ENCODE measurements at places on chromosomes 2 and 18.
A peak's percentile ranks its signal among the peaks of the same experiment; 100 is the strongest.

- no peak for DNase-seq
Measured at GRCh38 chr2:20249170-20249569, 24.2 kb upstream of the SDC1 start.

- DNase-seq, result no peak
Measured at GRCh38 chr2:128746356-128746755, 427.7 kb upstream of the HS6ST1 start.

- DNase-seq, result peak; percentile 60
Measured at GRCh38 chr2:239156516-239157265, 244.1 kb downstream of the HDAC4 start.

DNA sequence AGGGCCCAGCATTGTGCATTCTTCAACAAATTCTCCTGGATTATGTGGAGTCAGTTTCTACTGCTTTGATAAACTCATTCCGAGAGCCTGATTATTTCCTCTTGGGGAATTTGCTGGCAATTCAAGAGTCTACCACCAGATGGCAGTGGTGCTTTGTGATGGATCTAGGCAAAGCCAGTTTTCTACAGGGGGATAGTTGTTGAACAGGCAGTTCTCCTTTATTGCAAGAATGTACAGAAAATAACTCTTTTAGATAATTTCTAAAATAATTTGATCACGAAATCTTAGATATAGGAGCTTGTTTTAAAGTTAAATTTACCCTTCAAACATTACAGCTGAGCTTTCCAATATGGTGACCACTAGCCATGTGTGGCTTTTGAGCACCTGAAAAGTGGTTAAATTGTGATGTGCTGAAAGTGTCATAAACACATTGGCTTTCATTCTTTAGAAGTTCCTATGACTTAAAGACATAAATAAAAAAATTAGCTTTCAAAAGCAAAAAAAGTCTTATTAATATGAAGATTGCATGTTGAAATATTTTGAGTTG lies 66.7 kb upstream of the HAAO start:
- peak; percentile 63 for DNase-seq

DNA sequence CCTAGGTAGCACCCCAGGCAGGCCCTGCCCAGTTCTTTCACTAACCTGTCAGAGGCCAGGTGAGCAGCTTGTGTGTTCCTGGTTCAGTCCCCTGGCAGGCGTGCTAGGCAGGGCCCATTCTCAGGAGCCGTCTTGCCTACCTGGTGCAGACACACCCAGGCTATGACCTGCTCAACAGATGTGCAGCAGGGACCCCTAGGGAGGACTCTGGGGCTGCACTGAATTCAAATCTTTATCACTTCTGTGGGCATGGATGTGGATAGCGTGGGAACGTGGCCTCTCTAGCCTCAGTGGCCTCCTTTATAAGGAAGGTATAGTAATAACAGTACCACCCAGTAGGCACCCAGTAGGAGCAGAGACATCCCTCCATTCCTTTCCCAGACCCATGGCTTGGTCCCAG lies 48.4 kb downstream of the PLEKHB2 start:
- DNase-seq, result no peak

- DNase-seq, result no peak
Measured at GRCh38 chr2:232013701-232014353, 52.3 kb downstream of the DIS3L2 start.

- DNase-seq, result no peak
Measured at GRCh38 chr2:37705191-37705590, 33.7 kb upstream of the CDC42EP3 start.

- DNase-seq, result no peak
Measured at GRCh38 chr2:199862788-199863187, 11.8 kb upstream of the FTCDNL1 start.

- DNase-seq, result no peak
Measured at GRCh38 chr2:42128721-42129486, 40.2 kb upstream of the EML4 start.

DNA sequence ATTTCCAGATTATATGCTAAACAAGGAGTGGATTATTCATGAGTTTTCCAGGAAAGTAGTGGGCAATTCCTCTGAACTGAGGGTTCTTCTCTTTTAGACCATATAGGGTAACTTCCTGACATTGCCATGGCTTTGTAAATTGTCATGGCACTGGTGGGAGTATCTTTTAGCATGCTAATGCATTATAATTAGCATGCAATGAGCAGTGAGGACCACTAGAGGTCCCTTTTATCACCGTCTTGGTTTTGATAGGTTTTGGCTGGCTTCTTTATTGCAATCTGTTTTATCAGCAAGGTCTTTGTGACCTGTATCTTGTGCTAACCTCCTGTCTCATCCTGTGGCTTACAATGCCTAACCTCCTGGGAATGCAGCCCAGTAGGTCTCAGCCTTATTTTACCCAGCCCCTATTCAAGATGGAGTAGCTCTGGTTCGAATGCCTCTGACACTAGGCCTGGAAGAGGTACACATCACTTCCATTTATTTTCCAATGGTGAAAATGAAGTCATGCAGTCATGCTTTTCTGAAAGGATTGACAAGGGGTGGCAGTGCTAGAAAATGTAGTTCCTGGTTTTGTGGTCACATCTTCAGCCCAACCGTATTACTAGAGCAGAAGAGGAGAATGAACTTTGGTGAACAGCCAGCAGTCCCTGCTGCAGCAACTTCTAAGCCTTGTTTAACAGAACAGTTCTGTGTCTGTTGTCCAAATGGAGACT lies 26.6 kb upstream of the ITGA4 start:
- no peak for DNase-seq

GRCh38 chr2:238947920-238948710 lies 100.2 kb downstream of the TWIST2 start:
- DNase-seq, result peak; percentile 81

- DNase-seq, result no peak
Measured at GRCh38 chr2:12008425-12009061, 262.1 kb downstream of the LPIN1 start.

- DNase-seq, result no peak
Measured at GRCh38 chr2:2621855-2622254, 290.8 kb upstream of the MYT1L start.

GRCh38 chr2:55090702-55091101 lies 40.5 kb upstream of the RTN4 start:
- DNase-seq, result no peak

DNA sequence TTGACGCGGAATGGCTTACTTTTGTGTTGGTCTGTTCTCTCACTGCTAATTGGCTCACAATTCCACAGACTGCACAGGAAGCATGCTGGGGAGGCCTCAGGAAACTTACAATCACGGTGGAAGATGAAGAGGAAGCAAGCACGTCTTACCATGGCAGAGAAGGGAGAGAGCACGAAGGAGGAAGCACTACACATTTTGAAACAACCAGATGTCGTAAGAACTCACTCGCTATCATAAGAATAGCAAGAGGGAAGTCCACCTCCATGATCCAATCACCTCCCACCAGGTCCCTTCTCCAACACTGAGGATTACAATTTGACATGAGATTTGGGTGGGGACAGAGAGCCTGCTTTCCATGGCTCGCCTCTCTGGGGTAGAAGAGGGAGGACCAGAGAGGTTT lies 106.2 kb downstream of the KCNF1 start:
- no peak for DNase-seq

DNA sequence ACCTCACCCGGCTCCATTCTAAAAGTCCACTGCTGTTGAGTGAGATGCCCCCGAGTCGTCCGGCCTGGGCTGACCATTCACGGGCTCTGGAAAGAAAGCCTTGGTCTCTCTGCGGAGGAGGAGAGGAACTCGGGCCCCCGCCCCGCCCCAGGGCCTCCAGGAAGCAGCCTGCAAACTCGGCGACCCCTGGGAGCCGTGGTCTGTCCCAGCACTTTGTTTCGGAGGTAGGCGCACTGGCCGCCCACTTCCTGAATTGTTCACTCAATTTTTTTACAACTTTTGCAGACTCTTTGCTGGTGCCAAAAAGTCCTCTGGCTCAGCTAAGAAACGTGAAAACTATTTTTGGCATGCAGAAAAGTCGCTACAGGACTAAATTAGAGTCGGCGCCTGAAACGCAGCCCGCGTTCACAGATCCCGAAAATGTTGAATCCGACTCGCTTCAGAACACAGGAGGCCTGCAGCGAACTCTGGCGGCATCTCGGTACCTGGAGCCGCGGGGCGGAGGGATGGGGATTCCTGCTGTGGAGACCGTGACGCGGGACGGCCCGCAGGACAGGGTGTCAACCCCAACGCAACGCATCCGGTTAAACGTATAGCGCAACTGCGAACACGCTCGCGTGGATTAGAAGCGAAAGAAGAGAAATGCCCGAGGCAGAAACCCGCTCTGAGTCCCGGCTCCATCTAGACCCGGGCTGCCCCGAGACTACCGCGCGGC lies 1.5 kb downstream of the PXDN start:
- peak; percentile 96 for DNase-seq

GRCh38 chr2:69083235-69083748 lies 70.3 kb downstream of the ANTXR1 start:
- no peak for DNase-seq

- no peak for DNase-seq
Measured at GRCh38 chr2:57554348-57554747, 492.3 kb upstream of the VRK2 start.

DNA sequence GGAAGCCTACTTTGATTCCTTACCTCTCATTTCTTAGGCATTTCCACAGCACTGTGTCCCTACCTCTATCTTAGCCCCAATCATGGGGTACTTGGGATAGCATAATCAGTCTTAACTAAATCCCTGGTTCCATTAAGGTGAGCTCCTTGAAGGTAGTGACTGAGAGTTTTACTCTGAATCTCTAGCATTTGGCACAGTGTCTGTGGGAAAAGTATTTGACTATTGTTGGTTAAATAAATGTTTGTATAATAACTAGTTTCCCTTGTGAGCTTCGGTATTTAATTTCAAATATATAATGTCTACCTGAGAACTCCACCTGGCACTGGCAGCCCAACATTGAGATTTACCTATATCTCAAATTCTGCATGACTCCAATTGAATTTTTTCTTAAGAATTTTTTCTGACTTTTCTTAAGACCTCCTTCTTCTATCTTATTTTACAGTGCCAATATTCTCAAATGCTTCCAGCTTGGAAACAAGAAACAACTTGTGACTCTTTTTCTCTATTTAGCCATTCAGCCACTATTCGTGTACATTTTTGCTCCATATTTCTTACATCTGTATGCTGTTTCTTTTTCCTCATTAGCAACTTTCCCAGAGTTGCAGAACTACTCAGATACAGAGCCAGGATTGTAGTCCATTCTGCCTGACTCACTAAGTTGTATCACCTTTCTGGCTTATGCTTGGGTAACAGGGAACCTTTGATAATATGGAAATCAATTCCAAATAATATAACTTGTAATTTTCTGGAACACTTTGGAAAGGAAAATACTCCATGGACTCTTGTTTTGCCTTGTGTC lies 214.0 kb upstream of the NT5C1B start:
- no peak for DNase-seq

GRCh38 chr2:11578986-11579774 lies 45.3 kb downstream of the GREB1 start:
- DNase-seq, result peak; percentile 33

GRCh38 chr18:78621141-78621755 lies 358.4 kb upstream of the SALL3 start:
- DNase-seq, result no peak

DNA sequence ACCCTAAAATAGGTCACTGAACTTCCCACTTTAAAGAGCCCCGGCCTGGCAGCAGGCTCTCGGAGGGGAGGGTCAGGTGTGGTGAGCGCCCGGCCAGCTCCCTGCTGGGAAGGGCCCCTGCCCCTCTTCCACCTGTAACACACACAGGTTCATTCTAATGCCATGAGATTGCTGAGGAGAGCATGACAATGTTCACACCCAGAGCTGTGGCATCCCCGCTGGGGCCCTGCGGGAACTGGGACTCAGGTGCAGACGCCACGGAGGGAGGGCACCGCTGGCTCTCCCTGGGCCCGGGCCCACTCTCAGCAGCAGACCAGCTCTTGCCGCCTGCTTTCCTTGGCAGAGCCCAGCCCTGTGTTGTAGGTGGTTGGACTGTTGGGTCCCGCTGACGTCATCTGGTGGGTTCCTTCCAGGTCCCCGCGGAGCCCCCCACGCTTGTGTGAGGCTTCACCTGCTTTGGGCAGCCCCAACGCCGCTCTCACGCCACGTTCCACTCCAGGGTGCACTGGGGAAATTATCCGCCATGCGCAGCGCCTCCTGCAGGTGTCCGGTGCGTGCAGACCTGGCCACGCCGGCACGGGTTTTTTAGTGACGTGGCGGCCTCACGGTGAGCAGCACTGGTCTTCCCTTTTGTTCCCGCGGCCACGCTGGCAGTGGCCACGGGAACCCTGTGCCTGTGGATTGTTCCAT lies 50.4 kb upstream of the KCNG2 start:
- peak; percentile 55 for DNase-seq

DNA sequence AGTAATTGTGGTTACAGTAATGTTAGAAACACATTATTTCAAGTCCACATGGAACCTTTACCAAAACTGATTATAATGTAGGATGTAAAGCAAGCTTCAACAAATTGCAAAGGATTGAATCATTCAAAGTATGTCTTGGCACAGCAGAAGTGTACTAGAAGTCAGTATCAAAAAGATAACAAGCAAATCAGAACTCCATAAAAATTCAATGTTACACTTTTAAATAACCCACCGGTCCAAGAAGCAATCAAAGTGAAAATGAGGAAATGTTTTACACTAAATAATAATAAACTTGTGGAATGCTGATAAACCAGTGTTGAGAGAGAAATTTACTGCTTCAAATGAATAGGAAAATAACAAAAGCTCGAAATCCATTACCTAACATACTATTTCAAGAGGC lies 47.7 kb downstream of the TTC21B start:
- no peak for DNase-seq
